ENCODE measurements at places on chromosomes 12 and 14.
A peak's percentile ranks its signal among the peaks of the same experiment; 100 is the strongest.

GRCh38 chr14:99213101-99213500 lies 58.9 kb downstream of the BCL11B start:
- no peaks in the 10 kb centered on the region for H3K27me3 ChIP-seq
- H3K4me3 ChIP-seq: no peak overlapping the region
- H3K27ac ChIP-seq: no peak overlapping the region
- H3K4me1 ChIP-seq: peaks cover 43% of the 10 kb centered on the region
- DNase-seq: no peak
- no peaks in the 10 kb centered on the region for H3K36me3 ChIP-seq

DNA sequence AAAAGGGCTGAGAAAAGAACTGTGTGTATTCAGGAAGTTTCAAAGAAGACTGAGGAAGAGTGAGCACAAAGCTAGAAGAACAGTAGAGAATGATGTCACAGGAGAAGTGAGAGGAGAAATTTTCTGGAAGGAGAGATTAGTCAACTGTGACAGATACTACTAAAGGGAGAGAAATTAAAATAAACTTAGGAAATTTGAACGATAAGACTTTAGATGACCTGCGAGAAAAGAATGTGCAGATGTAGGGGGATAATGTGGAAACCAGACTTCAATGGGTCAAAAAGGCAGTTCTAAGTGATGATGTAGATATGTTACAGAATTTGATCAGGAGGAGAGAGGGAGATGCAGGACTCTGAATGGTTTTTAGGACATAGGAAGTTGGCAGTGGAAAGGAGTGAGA lies 287.4 kb downstream of the SYT1 start:
- H3K4me3 ChIP-seq: no peak overlapping the region
- peak; percentile 12 for DNase-seq
- no peaks in the 10 kb centered on the region for H3K36me3 ChIP-seq
- H3K4me1 ChIP-seq: no peaks in the 10 kb centered on the region
- H3K27me3 ChIP-seq: no peaks in the 10 kb centered on the region
- H3K27ac ChIP-seq: no peak overlapping the region

DNA sequence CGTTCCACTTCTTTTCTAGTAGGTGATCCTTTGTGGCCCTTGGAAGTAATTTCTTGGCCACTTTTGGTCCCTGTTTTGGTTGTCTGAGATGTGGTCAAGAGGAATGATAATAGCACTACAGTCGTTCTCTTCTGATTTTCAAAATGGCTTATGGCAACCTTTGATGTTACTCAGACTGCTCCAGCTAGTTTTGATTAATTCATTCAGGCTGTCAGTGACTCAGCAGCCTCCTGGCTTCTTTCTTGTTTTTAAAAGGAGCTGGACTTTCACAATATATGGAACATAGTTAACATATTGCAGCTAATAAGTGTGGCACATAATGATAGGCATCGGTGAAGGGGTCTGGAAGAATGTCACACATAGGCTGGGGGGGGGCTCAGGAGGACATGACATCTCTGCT lies 47.3 kb downstream of the WDR20 start:
- no peaks in the 10 kb centered on the region for H3K27me3 ChIP-seq
- DNase-seq: peak; percentile 48
- H3K4me1 ChIP-seq: peaks cover 21% of the 10 kb centered on the region
- no peak overlapping the region for H3K4me3 ChIP-seq
- peak overlapping the region; percentile 25 for H3K27ac ChIP-seq

DNA sequence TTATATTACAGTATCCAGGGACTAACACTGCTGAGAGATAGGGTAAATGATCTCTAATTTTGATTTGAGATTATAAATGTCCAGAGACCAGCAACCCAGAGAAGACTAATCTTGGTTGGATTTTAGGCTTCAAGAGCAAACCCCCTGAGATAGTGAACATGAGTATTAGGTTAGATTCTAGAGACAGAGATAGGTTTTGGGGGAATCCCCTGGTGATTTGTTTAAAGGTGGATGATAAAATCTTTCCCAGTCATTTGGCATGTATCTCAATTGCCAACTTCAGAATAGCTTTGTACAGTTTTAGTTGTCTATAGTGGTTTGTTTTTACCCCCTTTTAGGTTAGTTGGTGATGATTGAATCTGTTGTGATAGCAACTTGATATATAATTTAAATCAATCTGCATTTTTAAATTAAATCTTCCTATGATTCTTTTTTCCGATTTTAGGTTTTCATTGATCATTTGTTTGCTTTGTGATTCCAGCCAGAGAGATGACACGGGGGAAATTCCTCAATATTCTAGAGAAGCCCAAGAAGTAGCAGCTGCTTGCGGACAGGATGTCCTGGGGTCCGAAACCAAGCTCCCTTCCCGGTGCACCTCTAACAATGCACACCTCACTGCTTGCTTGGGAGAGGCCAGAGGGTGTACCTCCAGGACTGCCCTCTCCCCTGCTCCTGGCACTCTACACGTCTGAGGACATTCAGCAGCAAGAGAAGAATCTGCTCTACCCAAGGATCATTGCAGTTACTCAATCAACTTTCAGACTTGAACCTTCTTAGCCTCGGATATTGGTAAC lies 40.6 kb upstream of the VSX2 start:
- no peaks in the 10 kb centered on the region for H3K27me3 ChIP-seq
- H3K4me3 ChIP-seq: no peak overlapping the region
- no peak overlapping the region for H3K27ac ChIP-seq
- H3K36me3 ChIP-seq: peaks cover 11% of the 10 kb centered on the region
- H3K4me1 ChIP-seq: no peaks in the 10 kb centered on the region

DNA sequence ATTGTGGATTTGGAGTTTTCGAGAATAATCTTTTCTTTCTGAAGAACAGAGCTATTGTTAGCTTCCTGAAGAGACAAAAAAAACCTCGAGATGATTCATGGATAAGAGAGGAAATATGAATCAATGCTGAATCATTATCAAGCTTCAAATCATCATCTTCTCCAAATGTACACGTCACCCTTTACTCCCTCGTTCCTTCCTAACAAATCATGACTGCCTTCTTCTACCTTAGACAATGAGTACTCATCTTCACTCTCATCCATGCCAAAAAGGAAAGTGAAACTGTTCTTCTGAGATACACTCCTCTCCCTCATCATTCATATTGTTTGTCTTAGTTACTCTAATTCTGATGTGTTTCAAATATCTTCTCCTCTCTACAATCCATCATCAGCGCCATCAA lies 1115.8 kb upstream of the ATXN7L3B start:
- H3K4me3 ChIP-seq: no peak overlapping the region
- no peak for DNase-seq
- H3K4me1 ChIP-seq: no peaks in the 10 kb centered on the region
- no peaks in the 10 kb centered on the region for H3K36me3 ChIP-seq

GRCh38 chr14:65191716-65192115 lies 89.4 kb upstream of the MAX start:
- no peak overlapping the region for H3K27ac ChIP-seq
- DNase-seq: no peak
- H3K36me3 ChIP-seq: no peaks in the 10 kb centered on the region
- H3K4me3 ChIP-seq: no peak overlapping the region
- no peaks in the 10 kb centered on the region for H3K27me3 ChIP-seq

DNA sequence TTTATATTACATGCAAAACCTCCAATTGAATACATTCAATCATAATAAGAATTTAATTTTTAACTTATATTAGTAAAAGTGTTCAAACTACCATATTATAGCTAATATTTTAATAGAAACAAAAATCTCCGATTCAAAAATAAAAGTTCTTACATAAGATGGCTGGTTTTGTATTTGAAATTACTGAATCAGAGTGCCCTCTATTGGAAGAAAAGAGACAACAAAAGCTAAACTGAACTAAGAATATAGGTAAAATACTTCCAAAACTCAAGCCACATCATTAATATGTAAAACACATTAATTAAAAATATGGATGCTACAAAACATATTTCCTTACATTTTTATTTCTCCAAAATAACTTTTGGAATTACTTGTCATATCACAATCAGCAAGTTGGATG lies 120.3 kb downstream of the GARIN6 start:
- H3K27ac ChIP-seq: no peak overlapping the region
- H3K36me3 ChIP-seq: no peaks in the 10 kb centered on the region
- no peaks in the 10 kb centered on the region for H3K27me3 ChIP-seq
- no peak overlapping the region for H3K4me3 ChIP-seq

GRCh38 chr12:89236237-89236636 lies 116.1 kb downstream of the DUSP6 start:
- H3K36me3 ChIP-seq: no peaks in the 10 kb centered on the region
- no peak overlapping the region for H3K4me3 ChIP-seq
- H3K27ac ChIP-seq: no peak overlapping the region
- no peaks in the 10 kb centered on the region for H3K27me3 ChIP-seq
- H3K4me1 ChIP-seq: no peaks in the 10 kb centered on the region

- H3K4me1 ChIP-seq: no peaks in the 10 kb centered on the region
- H3K27ac ChIP-seq: no peak overlapping the region
- H3K36me3 ChIP-seq: no peaks in the 10 kb centered on the region
- no peak overlapping the region for H3K4me3 ChIP-seq
- no peaks in the 10 kb centered on the region for H3K27me3 ChIP-seq
- DNase-seq: no peak
These were observed 30.3 kb upstream of the ESR2 start for GRCh38 chr14:64324461-64324860.

DNA sequence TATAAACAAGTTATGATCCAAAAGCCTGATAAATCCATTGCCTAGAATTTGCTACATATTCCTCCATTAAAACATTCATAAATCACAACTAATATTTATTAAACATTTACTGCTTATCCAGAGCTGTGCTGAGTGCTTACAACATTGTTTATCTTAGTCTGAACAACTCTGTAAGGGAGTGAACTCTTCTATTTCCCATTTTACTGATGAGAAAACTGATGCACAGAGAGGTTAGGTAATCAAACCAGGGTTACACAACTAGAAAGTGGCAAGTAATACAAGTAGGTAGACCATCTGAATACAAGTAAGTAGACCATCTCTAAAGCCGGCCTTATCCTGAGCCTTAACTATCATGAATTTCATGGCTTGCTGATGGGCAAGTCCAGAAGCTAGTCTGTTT lies 39.5 kb downstream of the WASHC3 start:
- H3K27ac ChIP-seq: no peak overlapping the region
- no peaks in the 10 kb centered on the region for H3K4me1 ChIP-seq
- no peaks in the 10 kb centered on the region for H3K27me3 ChIP-seq
- peaks cover 5% of the 10 kb centered on the region for H3K36me3 ChIP-seq
- no peak for DNase-seq

GRCh38 chr12:93116632-93117031 lies 187.5 kb upstream of the EEA1 start:
- no peak overlapping the region for H3K4me3 ChIP-seq
- no peaks in the 10 kb centered on the region for H3K36me3 ChIP-seq
- H3K27ac ChIP-seq: no peak overlapping the region

DNA sequence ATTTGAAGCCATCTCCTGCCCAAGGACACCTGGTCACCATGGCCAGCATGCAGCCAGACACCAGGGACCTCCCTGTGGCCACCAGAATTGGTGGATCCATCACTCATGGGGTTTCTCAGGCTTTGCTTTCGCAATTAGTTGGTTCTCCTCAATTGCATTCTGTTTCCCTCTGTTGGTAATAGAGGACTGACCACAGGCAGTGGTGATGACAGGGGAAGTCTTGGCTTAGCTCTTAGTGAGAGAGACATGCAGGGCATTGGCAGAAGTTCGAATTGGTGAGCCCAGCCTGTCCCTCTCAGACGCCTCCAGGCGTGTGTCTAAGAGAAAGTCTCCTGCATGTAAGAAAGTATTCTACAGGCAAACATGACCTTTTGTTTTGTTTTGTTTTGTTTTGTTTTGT lies 21.3 kb downstream of the HCAR2 start:
- H3K27ac ChIP-seq: no peak overlapping the region
- peaks cover 17% of the 10 kb centered on the region for H3K4me1 ChIP-seq
- no peak overlapping the region for H3K4me3 ChIP-seq
- H3K36me3 ChIP-seq: no peaks in the 10 kb centered on the region

GRCh38 chr12:131266591-131267467 lies 313.1 kb downstream of the ADGRD1 start:
- H3K27me3 ChIP-seq: peaks cover 4% of the 10 kb centered on the region
- H3K4me1 ChIP-seq: no peaks in the 10 kb centered on the region
- no peak overlapping the region for H3K27ac ChIP-seq
- no peak overlapping the region for H3K4me3 ChIP-seq

DNA sequence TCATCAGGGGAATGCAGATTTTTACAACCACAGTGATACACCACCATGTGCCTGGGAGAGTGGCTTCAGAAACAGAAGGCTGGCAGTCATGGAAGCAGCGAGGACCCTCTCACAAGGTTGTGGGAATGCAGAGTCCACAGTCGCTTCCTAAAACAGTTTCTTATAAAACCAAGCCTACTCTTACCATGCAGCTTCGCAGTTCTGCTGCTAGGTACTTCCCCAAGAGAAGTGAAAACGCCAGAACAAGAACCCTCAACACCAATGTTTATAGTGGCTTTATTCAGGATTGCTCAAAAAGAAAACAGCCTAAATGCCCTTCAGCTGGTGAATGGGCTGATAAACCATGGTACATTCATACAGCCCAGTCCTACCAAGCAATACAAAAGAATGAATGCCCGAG lies 87.2 kb downstream of the DDX51 start:
- H3K27me3 ChIP-seq: no peaks in the 10 kb centered on the region
- H3K4me1 ChIP-seq: no peaks in the 10 kb centered on the region
- H3K27ac ChIP-seq: no peak overlapping the region
- DNase-seq: no peak
- H3K36me3 ChIP-seq: peaks cover 81% of the 10 kb centered on the region
- no peak overlapping the region for H3K4me3 ChIP-seq

DNA sequence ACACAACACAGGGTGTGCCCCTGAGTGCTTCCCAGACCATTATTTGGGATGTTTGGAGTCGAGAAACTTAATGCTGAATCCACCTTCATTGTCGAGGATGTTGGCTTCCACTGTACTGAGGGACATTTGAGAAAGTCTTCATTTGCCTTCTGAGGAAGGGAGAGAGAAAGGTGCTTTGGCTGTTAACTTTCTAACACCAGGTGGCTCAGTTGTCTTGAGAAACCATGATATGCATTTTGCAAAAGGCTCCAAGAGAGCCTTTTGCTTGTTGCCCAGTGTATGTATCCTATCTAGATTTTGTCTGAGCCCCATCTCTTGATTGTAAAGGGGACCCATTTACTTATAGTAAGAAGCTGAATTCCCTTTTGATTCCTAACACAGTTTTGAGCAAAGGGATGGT lies 28.6 kb upstream of the NRXN3 start:
- DNase-seq: no peak
- no peaks in the 10 kb centered on the region for H3K36me3 ChIP-seq
- H3K4me3 ChIP-seq: no peak overlapping the region
- peaks cover 12% of the 10 kb centered on the region for H3K4me1 ChIP-seq
- no peak overlapping the region for H3K27ac ChIP-seq
- 0 out of 2 replicates have a peak, but pooled peaks cover 2% of the 10 kb centered on the region for H3K27me3 ChIP-seq

Measured in SJSA1 (cell line).